Activated CD4-positive, alpha-beta T cell treated with anti-CD3 and anti-CD28 coated beads, Interleukin-2, Interleukin-4, amounts not matched to agents 100 ng/mL and 50 ng/mL, durations not matched to agents 16 hours and 8 hours (primary cell): ENCODE measurements at places on chromosomes 4 and X.

DNA sequence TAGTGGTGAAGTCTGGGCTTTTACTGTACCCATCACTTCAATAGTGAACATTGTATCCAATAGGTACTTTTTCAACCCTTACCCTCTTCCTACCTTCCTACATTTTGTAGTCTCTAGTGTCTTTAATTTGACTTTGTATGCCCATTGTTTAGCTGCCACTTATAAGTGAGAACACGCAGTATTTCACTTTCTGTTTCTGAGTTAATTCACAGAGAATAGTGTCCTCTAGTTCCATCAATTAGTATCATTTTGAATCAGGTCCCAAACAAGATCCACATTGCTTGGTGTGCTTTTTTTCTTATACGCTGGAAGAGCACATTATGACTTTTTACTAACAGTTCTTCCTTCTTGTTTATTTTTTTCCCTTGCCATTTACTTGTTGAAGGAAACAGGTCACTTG lies 176.0 kb upstream of the WDFY3 start:
- no peak for DNase-seq

DNA sequence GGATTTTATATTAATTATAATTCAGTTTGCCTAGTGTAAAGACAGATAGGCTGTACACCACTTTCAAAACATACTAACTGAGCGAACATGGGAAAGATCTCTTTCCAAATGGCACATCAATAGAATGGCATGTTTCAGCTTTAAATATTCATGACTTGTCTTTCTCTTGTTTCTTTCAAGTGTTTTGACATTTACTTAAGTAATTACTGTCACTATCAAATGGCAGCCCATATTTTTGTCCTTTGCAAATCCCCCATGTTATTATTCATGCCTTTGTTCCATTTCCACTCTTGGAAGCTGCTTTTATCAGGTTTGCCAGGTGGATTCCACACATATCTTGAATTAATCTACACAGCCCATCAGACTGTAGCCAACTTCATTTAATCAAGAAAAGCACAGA lies 89.2 kb upstream of the GLRA2 start:
- no peak for DNase-seq

DNA sequence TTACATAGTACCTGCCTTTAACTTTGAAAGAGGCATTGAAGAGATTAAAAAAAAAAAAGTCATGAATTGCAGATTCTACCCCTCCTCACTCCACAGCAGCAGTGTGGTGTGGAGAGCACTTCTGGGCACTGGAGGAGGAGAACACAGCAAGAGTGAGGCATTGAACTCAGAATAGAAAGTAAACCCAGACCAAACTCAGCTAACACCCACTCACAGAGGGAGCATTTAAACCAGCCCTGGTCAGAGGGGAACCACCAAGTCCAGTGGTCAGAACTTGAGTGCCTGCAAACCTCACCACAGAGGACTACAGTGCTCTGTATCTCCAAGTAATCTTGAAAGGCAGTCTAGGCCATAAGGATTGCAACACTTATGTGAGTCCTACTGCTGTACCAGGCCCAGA lies 15.6 kb upstream of the UGT2A1 start:
- no peak for DNase-seq

- DNase-seq, result no peak
Observed at GRCh38 chr4:8568068-8568668, 12.0 kb upstream of the GPR78 start.

GRCh38 chrX:3286196-3286945 lies 60.1 kb downstream of the MXRA5 start:
- no peak for DNase-seq

DNA sequence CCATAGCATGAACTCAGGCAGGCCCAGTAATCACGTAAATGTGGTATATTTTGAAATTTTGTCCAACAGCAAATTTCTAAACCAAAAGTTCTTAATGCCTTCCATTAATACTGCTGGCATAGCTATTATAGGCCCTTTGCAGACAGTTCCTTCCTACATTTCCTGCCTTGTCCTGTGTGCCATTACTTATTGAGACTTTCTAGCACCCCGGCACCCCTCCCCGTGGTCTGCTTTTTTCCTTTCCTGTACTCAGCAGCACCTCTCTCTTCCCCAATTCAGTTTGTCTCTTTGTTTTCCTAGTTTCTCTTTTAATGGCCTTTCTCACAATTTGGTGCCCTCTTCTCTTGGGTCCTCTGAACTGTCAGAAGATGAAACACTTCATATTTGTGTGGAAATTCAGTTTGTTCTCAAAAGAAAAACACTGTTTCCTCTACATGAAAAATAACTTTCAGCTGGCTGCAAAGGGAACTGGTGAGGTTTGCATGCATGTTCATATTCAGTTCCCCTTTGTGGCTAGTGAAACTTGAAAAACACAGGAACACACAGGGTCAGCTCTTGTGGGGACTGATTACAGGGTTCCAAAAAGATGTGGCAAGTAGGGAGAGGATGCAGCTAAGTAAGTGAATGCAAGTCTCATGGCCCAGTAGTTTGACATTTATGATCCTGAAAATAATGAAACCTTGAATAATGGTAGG lies 17.1 kb downstream of the GPR34 start:
- no peak for DNase-seq

- no peak for DNase-seq
Observed at GRCh38 chrX:132046533-132046932, 23.4 kb downstream of the STK26 start.

GRCh38 chr4:138406876-138407275 lies 164.7 kb upstream of the SLC7A11 start:
- DNase-seq, result no peak
